Lung (tissue), 17 donors: ENCODE measurements at places on chromosomes 11 and 22. TPM values are rescaled to one million over a fixed set of nuclear protein-coding genes. Genes with fewer than 3 reads are reported as not detected.

- peak overlapping the region; percentile 87 for H3K27ac ChIP-seq
- H3K4me3 ChIP-seq: peak overlapping the region; percentile 92
- peak; percentile 29 for DNase-seq
- H3K27me3 ChIP-seq: no peaks in the 10 kb centered on the region
Observed at GRCh38 chr11:73597336-73597955, 466 bp downstream of the FAM168A start.

- H3K4me3 ChIP-seq: no peak overlapping the region
- no peaks in the 10 kb centered on the region for H3K36me3 ChIP-seq
- peaks cover 7% of the 10 kb centered on the region for H3K4me1 ChIP-seq
- H3K27ac ChIP-seq: no peak overlapping the region
- no peaks in the 10 kb centered on the region for H3K27me3 ChIP-seq
- peak; percentile 75 for DNase-seq
Observed at GRCh38 chr11:78812513-78813293, 238.0 kb upstream of the NARS2 start.

GRCh38 chr11:45560913-45561281, 104.5 kb downstream of the CHST1 start:
- no peaks in the 10 kb centered on the region for H3K36me3 ChIP-seq
- DNase-seq: no peak
- H3K4me3 ChIP-seq: no peak overlapping the region
- no peaks in the 10 kb centered on the region for H3K4me1 ChIP-seq

Gene EIF3F
- 260 TPM for total RNA-seq

DNA sequence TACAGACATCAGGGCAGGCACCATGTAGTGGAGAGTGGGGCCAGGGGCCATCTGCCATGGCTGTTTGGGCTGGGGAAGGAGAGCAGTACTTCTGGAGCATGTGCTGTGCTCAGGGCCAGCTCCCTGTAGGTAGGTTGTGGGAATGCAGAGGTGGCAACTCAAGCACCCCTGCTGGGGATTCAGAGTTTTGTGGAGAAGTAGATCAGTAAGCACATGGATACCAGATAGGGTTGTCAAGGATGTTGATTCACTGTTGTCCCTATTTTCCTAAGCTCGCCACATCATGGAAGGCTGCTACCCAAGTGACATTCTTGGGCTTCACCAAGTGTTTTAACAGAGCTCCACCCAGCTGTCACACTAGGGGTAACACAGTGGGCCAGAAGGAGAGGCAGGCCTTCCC, 67.2 kb downstream of the BMAL1 start:
- H3K4me3 ChIP-seq: no peak overlapping the region
- H3K27me3 ChIP-seq: no peaks in the 10 kb centered on the region
- H3K36me3 ChIP-seq: no peaks in the 10 kb centered on the region
- H3K4me1 ChIP-seq: peaks cover 4% of the 10 kb centered on the region
- no peak for DNase-seq
- no peak overlapping the region for H3K27ac ChIP-seq

DNA sequence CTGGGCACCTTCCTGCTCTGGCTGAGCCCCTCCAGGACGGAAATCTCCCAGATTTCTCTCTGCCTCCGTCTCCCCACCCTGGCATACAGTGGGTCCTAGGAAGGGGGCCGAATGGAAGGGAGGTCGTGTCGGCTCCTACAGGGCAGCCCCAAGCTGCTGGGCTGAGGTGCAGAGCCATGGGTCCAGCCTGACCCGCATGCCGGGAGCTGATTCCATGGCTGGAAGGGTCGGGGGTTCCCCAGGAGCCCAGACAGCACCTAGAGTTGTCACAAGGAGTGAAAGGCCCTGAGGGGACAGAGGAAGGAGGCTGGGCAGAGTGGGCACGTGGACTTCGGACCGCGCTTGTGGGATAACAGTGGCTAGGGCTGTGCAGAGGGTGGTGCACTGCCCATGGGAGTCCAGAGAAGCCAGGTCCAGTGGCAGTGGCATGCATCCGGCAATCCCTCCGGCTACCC, 16.5 kb downstream of the CCND1 start:
- no peaks in the 10 kb centered on the region for H3K36me3 ChIP-seq
- no peaks in the 10 kb centered on the region for H3K27me3 ChIP-seq
- no peaks in the 10 kb centered on the region for H3K4me1 ChIP-seq
